Ecto neural progenitor cell (in vitro differentiated cells): ENCODE measurements at places on chromosomes 11 and 22.
A peak's percentile ranks its signal among the peaks of the same experiment; 100 is the strongest.

GRCh38 chr22:42688241-42689211 lies 32.1 kb downstream of the A4GALT start:
- peak; percentile 78 for DNase-seq

GRCh38 chr11:59182457-59183151 lies 10.7 kb downstream of the DTX4 start:
- DNase-seq, result no peak

GRCh38 chr22:50546326-50547262 lies 895 bp downstream of the KLHDC7B start:
- DNase-seq, result no peak

GRCh38 chr11:107743191-107743590 lies 31.3 kb upstream of the SLN start:
- DNase-seq, result no peak

DNA sequence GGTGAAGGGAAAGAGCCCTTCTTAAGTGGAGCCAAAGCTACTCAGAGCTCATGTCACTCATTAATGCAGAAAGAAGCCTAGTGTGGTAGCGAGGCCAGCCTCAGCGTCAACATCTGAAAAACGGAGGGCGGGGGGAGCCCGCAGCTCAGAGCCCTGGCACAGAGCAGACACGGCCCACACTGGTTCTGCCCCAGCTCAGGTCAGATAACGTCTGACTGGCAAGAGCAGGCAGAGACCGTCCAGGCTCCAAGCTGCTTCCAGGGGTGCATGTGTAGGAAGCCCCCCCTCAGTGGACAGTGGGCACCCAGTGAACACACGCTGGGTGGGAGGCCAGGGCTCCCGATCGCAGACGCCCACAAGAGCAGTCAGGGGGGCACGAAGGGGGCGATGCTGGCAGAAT lies 100.8 kb downstream of the SHANK2 start:
- no peak for DNase-seq
